ENCODE measurements at places on chromosomes 2 and 18.

- no peak for DNase-seq
These were observed 87.7 kb downstream of the SPRED2 start for GRCh38 chr2:65344689-65345088.

DNA sequence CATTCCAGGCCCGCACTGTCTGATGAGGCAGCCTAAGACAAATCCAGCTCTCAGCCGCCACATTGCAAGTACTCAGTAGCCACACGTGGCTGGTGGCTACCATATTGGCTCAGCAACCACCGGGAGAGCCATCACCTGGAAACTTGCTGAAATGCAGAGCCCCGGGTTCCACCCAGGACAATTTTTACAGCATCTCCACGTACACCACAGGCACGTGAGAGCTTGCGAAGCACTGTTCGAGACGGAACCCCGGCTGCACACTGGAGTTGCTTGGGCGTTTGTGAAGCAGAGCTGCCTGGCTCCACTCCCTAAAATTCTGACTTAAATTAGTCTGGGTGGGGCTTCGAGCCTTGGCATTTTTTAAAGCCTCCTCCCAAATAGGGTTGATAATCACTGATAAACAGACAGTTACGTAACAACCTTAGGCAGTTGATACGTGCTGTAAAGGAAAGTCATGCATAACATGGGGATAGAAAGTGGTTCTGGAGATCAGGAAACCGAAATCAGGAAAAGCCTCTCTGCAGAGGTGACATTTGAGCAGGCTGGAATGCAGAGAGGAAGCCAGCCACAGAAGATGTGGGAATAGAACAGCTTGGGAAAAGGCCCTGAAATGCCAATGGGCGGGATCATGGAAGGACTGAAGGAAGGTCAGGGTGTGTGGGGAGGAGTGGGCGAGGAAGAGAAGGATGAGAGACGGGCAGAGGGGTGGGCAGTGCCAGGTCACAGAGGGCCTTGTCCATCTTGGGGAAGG lies 6.2 kb downstream of the ASAP2 start:
- DNase-seq, result no peak

- no peak for DNase-seq
These were observed 1.4 kb downstream of the LBH start for GRCh38 chr2:30232801-30233130.

- no peak for DNase-seq
These were observed 14.0 kb downstream of the MCFD2 start for GRCh38 chr2:46901611-46902010.

- no peak for DNase-seq
These were observed 911.6 kb downstream of the EPHA4 start for GRCh38 chr2:220660277-220661145.

DNA sequence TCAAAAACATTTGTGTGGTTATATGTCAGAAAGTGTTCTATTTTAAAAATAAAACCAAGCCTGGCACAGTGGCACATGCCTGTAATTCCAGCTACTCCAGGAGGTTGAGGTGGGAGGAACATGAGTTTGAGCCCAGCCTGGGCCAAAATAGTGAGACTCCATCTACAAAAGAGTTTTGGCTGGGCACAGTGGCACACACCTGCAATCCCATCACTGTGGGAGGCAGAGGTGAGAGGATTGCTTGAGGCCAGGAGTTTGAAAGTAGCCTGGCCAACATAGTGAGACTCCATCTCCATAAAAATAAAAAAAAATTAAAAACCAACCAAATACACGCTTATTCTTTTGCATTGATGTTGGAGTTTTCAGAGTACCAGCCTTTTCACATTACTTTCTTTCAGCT lies 9.6 kb downstream of the ANKRD12 start:
- DNase-seq, result no peak

GRCh38 chr2:41764131-41764530 lies 283.7 kb upstream of the PKDCC start:
- no peak for DNase-seq

DNA sequence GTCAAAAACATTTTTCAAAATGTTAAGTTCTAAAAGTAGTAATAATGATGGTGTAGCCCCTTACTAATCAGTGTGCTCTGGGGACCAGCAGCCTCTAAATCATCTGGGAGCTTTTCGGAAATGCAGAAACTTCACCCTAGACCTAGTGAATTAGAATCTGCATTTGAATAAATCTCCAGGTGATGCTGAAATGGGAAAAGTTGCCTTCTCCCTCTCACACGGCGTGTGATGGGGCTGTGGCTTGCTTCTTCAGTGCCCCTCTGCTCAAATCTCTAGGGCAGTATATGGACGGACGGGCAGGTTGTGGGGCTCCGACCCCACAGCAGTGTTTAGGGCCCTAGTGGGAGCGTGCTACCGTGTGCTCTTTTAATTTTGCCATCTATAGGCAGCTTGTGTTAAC lies 368.6 kb downstream of the GALNT13 start:
- no peak for DNase-seq

DNA sequence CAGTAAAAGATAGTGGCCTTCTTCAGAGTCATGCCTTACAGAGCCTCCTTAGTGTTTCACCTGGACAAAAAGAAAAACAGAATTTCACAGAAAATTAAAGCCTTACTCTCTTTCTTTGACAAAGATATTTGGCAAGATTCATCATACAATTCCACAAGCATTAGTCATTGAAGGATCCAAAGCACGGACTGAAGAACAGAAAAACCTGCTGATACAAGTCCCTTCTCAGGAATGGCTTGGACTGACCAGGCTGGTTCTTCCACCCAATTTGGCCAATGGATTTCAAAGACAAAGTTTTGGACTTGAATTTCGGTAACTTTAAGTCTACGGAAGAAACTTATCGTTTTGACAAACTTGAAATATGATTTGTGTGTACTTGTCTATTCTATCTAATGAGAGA lies 39.1 kb upstream of the GALNT3 start:
- DNase-seq, result no peak

GRCh38 chr2:235864733-235865515 lies 303.3 kb downstream of the GBX2 start:
- no peak for DNase-seq

- no peak for DNase-seq
These were observed 11.2 kb upstream of the EN1 start for GRCh38 chr2:118858485-118859156.

DNA sequence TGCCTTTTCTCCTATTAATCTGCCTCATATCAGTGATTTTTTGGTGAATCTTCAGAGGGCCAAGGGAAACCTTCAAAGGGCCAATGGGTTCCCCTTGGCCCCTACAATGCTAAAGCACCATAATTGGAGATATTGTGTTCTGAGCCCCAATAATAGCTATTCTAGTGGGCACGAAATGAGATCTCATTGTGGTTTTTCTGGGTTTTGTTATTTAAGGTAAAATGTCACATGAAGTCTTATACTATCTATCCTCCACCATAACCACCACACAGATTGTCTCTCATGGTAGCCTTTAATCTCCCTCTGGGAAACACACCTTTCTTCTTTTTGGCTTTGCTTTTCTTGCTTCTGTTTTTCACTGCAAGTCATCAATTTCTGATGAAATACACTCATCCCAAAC lies 152.8 kb downstream of the B3GNT2 start:
- DNase-seq, result no peak

GRCh38 chr2:66443186-66443978 lies 8.5 kb downstream of the MEIS1 start:
- no peak for DNase-seq

DNA sequence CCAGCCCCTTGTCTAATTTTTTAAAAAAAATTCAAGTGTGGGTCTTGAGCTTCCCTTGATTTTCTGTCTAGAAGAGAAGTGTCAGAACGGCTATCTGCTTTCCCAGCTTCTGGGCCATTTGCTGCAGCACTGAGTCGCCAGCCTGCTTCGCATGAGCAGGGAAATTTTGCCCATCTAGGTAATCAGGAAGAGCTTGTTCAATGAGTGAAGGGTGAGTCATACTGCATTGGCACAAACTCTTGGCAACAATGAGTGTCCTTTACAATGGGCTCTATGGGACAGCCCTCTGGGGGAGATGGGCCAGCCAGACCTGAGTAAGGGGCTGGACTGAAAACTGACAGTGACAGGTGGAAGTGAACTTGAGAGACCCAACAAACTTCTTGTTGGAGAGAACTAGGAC lies 2.4 kb upstream of the RNF144A start:
- DNase-seq, result no peak

Data from stimulated activated CD4-positive, alpha-beta T cell treated with anti-CD3 and anti-CD28 coated beads, Interleukin-2, amount 100 ng/mL, for 4 hours (primary cell).